ENCODE measurements at places on chromosomes 2 and 18. TPM values are rescaled to one million over a fixed set of nuclear protein-coding genes. Genes with fewer than 3 reads are reported as not detected.

- no peak for ATAC-seq
Measured at GRCh38 chr2:151862700-151863099, 34.5 kb upstream of the ARL5A start.

GRCh38 chr2:134502104-134502503, 216.7 kb downstream of the TMEM163 start:
- no peak for ATAC-seq

MOCOS gene
- total RNA-seq, result 0.54 TPM

CYP27A1 gene
- total RNA-seq, result 49.2 TPM

GRCh38 chr2:226999661-227000060, 163.8 kb downstream of the RHBDD1 start:
- ATAC-seq, result no peak

CD8B2 gene
- total RNA-seq, result 0.39 TPM

DNA sequence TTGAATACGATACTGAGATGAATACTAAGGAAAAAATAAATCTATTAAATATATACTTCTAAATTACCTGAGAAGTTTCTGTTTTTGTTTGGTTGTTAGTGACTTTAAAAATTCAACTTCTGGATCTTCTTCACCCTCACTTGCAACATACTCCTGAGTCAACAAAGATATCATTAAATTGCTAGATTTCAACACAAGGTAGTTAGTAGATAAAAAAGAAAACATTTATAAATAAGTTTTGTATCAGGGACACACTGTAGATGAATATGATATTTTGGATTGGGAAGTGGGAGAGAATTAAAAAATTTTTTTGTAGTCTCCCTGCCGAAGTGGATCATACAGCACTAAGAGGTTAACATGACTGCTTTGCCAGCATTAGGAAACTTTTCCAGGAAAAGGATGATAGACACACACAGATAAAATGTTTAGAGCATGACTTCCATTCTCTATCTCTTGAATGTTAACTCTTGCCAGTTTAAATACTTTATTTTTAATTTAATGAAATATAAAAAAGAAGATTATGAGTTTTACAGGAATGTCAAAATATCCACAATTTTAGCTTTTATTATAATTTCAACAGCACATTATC, 15.9 kb downstream of the SP9 start:
- ATAC-seq, result no peak

DNA sequence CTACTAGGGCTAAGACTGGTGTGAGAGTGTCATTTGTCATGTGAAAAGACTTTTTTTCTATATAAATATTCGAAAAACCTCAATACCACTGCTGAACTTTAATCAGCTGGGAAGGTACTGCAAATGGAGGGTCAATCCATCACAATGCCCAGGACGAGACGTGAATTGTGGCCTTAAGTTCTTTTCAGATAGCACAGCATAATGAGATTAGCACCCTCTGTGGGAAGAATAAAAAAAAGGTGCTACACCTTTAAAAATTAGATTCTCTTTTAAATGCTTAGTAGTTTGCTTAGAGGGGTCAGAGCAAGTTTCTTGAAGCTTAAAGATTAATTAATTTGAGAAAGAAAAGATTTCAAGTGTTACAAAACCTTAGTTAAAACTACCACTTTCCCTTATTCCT, 5.6 kb downstream of the LRRTM1 start:
- no peak for ATAC-seq

- ATAC-seq, result no peak
Measured at GRCh38 chr2:209901172-209901571, 101.3 kb upstream of the RPE start.

GRCh38 chr2:26691161-26691560, 1.4 kb upstream of the KCNK3 start:
- no peak for ATAC-seq

ANKRD62 gene
- not detected for total RNA-seq

XDH gene
- 0.69 TPM for total RNA-seq
